ENCODE measurements at places on chromosomes 6 and 20.

DNA sequence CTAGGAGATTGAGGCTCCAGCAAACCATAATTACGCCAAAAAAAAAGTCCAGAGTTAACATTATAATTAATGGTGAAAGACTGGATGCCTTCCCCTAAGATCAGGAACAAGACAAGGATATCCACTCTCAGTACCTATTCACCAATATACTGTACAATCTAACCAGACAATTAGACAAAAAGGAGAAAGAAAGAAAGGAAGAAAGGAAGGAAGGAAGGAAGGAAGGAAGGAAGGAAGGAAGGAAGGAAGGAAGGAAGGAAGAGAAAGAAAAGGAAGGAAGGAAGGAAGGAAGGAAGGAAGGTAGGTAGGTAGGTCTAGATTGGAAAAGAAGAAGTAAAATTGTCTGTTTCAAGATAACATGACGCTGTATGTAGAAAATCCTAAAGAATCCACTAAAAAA lies 50.7 kb downstream of the TASP1 start:
- no peak for DNase-seq

GRCh38 chr20:50077818-50078601 lies 34.9 kb downstream of the UBE2V1 start:
- DNase-seq, result no peak

- no peak for DNase-seq
Measured at GRCh38 chr6:24858177-24858653, 59.5 kb upstream of the ARMH2 start.

DNA sequence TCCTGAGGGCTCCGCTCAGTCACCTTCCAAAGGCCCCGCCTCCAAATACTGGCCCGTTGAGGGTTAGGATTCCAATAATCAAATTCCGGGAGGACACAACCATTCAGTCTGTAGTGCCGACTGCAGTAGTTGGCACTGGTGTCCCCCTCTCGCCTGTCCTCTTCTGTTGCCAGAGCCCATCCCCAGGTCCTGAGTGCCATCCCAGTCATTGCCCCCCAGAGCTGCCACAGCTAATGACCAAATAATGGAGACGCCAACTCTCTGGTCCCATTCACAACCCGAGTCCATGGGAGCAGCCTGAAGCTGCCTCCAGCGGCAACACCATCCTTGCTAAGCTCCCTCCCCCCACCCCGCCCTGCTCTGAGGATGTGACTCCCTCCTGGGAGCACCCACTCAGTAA lies 115.9 kb downstream of the JPH2 start:
- DNase-seq, result no peak

- DNase-seq, result no peak
Measured at GRCh38 chr20:2538931-2539720, 2.8 kb downstream of the TMC2 start.

GRCh38 chr6:82248273-82248735 lies 760 bp upstream of the IBTK start:
- DNase-seq, result peak; percentile 5

DNA sequence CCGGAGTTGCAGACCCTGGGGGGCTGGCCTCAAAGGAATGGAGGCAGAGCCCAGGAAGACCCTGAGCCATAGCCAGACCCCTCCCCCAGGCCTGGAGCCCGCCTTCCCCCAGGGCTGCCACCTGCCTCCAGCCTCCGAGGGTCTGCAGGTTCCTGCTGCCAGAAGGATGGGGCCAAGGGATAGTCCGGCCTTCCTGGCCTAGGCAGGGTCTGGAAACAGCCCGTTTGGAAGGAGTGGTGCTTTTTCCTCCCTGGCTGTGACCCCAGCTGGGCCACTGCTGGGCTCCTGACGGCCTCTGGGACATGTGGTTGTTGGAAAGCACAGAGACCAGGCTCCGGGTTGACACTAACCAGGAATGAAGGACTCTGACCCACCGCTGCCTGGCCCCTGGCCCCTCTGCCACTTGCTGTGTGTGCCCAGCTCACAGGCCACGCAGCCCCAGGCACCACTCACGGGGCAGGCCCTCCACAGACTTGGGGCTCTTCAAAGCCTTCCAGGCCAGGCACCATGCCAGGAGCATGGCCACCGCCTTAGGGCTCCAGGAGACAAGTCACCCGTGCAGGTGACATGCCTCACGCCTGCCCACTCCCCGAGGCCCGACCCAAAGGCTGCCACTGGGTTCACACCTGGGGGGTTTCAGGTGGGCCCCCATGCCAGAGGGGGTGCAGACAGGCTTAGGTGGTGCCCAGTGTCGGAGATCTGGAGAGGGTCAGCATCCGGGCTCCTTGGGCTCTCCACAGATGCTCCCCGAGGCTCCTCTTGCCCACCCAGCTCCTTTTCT lies 3.9 kb upstream of the LAMA5 start:
- DNase-seq, result no peak

Data from stimulated activated CD4-positive, alpha-beta T cell treated with anti-CD3 and anti-CD28 coated beads, TNF-alpha, amount 100 ng/mL, for 48 hours (primary cell).